Head of caudate nucleus (tissue), 42 donors: ENCODE measurements at places on chromosomes 5 and 9.
A peak's percentile ranks its signal among the peaks of the same experiment; 100 is the strongest.

GRCh38 chr9:130741831-130742449, 48.4 kb downstream of the EXOSC2 start:
- no peak for DNase-seq

DNA sequence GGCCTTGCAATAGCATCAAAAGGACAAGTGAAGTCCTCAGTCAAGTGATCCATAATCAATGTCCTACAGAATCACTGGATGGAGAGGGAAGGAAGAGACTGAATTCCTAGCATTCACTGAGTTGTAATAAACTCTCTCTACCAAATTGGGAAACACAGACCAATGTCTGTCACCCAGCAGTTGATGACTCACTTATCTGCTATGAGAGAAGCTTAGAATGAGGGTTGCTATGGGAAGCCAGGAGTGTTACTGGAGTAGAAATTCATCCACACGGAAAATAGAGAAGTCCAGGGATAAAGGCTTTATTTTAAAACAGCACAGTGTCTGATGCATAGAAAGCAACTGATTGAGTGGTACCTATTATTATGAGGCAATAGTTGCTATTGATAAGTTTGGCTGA, 407.4 kb downstream of the BRINP1 start:
- DNase-seq, result no peak

DNA sequence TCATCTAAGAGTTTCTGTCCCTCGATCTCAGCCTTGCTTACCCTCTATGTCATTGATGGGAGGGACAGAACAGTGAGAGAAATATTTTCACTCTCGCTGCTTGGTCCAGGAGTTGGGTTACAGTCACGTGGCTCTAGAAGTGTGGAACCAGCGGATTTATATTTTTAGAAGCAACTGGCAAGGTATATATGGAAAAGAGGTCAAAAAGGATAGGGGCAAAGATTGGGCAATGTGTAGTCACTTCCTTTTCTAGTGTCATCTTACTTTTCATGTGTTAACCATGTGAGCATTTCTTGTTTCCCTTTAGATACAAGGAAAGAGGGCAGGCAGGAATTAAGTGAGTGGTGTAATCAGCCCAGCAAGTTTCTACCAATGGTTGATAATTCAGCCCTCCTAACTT, 111.5 kb upstream of the ZNF366 start:
- DNase-seq, result no peak

GRCh38 chr5:88674356-88675167, 208.4 kb downstream of the MEF2C start:
- peak; percentile 96 for DNase-seq

DNA sequence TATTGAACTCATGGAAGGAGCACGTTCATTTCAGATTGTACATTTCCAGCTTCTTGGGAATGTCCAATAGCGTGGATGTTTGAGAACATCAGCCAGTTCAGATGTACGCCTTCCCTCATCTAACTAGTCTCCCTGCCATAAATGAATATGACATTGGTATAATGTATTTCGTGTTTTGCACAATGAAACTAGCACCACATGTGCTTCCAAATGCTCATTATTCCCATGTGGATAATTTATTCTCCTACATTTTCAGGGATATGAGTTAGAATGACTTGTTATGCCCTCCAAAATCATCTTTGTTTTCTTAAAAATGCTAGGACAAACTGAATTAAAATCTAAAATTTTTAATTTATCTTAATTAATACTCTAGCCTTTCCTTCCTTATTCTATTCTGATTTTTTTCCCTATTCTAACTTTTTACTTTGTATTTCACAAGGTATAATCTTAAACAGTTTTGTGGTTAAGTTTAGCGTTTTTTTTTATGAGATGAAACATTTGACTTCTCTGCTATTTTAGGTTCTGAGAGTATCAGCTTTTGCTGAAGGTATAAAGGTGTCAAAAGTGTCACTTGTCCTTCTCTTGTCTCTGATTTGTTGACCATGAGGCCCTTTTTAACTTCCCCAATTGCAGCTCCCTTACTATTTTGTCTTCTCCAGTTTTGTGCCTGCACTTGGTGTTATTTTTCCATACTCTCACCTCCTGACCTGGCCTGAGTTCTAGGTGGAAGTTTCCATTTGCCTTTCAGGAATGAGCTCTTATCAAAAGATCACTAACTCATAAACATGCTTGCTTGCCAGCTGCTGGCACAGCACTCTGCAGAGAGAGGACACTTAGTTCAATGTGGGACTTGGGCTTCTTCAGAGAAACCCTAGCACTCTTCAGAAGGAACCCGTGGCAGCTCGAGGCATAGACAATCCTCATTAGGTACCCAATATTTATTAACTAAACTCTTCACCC, 106.8 kb downstream of the FRMD3 start:
- no peak for DNase-seq

GRCh38 chr9:10605388-10605787, 7.4 kb downstream of the PTPRD start:
- no peak for DNase-seq

GRCh38 chr9:133897675-133898074, 94.4 kb downstream of the VAV2 start:
- DNase-seq, result no peak

GRCh38 chr9:136437839-136438547, 1.7 kb downstream of the INPP5E start:
- peak; percentile 71 for DNase-seq

DNA sequence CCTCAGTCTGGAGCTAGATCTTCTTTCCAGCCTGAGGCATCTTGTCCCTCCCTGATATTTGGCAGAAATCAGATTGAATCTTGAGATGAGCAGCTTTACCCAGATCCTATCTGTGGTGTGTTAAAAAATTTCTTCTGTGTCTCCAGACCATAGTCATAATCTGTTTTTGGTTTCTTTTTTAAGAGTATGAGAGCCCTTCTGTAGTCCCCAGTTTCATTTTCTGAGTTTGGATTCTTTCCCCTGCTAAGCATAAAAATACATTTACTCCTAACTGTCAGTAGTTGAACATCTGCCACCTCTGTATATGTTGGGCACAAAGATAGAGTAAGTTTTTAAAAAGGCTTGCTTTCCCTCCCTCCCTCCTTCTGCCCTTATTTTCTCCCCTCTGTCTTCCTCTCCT, 137.7 kb downstream of the CNTLN start:
- no peak for DNase-seq

DNA sequence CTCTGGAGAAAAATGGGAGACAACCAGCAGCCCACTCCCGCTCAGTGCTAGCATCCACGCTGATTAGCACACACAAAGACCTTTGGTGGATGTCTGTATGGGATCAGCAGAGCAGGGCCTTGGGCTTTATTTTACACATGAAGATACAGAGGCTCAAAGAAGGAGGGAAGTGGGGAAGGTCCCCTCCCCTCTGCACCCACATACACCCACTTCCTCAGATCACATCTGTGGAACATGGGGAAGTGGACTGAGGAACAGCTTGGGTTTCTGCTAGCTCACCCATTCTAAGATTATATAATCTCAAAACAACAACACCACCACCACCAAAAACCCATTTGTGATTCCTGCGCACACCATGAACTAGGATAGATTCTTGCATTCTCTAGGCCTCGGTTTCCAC, 14.0 kb downstream of the GGTA1 start:
- DNase-seq, result no peak

GRCh38 chr5:73812457-73812856, 186.5 kb downstream of the ARHGEF28 start:
- DNase-seq, result no peak

DNA sequence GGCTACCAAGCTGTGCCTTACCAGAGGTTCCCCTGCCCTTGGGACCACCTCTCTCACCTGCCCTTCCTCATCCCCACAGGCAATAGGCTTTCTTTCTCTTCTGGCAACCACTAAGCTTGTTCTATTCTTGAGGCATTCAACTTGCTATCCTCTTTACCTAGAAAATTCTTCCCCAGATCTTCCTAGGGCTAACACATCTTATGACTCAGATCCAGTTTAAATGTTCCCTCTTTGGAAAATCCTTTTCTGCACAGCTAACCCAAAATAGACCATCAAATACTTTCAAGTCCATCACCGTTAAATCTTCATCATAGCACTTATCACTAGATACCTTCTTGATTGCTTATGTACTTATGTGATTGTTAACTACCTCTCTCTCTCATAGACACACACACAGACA, 93.7 kb downstream of the ENC1 start:
- DNase-seq, result no peak

DNA sequence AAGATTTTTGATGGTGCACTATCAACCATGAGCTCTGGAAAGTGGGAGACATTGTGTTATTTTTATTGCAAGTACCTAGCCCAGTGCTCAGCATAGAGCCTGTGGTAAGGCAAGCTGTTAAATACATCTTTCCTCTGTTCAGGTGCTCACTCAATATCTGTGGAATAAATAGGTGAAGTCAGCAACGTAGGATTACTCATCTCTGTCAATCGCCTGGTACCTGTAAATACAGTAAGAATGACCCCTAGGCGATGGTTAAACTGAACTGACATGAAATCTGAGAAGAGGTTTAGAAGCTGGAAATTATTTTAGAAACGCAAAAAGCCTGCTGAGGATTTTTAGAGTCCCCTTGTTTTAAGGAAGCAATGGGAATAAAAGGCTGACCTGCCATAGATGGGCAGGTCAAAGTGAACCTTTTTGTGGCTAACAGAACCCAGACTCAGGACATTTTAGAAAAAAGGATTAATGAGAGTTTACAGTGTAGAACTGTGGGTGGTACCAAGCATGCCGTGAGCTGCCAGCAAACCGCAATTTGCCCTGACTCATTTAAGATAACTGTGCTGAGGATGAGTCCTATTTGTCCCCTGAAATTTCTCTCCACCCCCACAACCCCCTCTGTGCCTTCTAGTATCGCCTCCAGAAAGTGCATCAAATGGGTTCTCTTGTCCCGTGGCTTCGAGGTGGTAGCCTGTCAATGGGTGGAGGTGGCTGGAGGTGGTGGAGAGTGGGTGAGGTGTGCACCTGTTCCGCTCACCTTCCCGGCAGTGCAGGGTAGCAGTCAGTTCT, 375.1 kb downstream of the MED10 start:
- DNase-seq, result no peak

DNA sequence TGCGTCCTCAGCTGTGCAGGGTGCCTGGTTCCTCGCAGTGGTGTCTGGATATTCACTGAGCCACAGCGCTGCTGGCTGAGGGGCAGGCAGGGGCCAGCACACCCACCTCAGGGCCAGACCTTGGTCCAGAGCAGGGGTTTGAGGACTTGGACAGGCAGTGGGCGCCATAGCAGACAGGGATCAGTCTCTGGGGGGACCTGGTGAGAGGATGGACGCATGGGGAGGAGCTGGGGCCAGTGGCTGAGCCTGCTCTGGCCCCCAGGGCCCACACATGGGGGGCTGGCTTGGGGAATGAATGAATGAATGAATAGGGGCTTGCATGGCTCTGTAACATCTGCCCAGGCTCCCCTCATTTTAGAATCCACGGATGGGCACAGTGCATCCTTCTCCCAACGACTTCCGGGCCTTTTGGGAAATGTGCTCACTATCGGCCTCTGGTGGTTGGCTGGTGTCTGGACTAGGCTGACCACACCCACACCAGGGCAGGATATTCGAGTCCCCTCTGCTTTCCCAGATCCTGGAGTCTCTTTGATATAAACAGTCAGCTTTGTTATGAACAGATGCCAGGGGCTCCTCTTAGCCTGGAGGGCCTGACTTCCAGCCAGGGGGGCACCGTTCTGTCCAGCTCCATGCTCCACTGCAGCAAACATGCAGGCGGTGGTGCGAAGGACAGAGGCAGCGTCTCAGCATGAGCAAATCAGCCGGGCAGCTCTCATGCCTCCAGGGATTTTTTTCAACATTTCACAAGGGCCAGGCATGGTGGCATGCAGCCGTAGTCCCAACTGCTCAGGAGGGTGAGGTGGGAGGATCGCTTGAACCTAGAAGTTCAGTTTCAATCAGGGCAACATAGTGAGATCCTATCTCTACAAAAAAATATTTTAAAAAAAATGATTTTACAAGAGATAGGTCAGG, 62.6 kb downstream of the NEK6 start:
- peak; percentile 39 for DNase-seq

DNA sequence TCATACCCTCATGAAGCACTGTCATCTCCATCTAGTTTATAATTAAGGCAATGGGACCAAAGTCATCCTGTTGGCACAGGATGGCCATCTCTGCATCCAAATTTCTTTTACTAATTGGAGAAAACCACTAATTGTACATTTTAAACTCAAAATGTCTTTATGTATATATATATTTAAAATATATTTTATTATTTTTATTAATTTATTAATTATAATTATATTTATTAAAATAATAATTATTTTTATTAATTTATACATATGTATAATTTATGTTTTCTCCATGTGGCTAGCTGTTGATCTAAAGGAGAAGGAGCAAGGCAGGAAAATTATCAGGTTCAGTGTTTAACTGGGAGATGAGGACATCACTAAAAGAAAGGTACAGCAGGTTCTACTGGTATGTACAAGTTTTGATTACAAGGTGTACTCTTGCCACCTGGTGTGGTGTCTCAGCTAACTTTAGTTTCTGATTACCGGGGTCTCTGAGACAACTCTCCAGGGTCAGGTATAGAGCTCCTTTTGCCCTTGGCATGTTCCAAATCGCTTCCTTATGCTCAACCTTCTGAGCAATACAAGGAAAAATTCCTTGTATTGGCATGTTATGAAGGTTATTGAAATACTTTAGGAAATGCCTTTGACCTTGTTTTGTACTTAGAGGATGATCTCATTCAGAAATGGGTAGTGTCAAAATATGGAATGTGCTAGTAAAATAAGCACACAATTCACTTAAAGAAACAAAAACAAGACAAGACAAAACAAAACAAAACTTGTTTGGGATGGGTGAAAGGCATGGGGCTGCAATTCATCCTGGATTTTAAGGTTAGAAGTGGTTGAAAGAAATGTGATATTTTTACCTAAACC, 79.6 kb downstream of the GHR start:
- DNase-seq, result no peak

DNA sequence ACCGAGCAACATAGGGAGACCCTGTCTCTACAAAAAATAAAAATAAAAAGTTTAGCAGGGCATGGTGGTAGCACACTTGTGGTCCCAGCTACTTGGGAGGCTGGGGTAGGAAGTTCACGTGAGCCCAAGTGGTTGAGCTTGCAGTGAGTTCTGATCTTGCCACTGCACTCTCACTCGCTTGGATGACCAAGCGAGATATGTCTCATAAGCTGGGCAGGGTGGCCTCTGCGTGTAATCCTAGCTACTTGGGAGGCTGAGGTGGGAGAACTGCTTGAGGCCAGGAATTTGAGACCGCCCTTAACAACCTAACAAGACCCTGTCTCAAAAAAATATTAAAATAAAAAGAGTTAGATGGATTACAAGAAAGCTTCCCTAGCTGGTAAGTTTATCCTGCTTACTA, 32.5 kb downstream of the RASA1 start:
- DNase-seq, result no peak

- no peak for DNase-seq
These were observed 2.8 kb upstream of the ESM1 start for GRCh38 chr5:54988218-54988617.

- DNase-seq, result no peak
These were observed 263.9 kb downstream of the COX7C start for GRCh38 chr5:86881493-86882090.

- no peak for DNase-seq
These were observed 24.1 kb downstream of the CARTPT start for GRCh38 chr5:71743155-71743554.

GRCh38 chr5:7869474-7870136, 657 bp downstream of the MTRR start:
- no peak for DNase-seq
